ENCODE measurements at places on chromosomes 1 and 21.

DNA sequence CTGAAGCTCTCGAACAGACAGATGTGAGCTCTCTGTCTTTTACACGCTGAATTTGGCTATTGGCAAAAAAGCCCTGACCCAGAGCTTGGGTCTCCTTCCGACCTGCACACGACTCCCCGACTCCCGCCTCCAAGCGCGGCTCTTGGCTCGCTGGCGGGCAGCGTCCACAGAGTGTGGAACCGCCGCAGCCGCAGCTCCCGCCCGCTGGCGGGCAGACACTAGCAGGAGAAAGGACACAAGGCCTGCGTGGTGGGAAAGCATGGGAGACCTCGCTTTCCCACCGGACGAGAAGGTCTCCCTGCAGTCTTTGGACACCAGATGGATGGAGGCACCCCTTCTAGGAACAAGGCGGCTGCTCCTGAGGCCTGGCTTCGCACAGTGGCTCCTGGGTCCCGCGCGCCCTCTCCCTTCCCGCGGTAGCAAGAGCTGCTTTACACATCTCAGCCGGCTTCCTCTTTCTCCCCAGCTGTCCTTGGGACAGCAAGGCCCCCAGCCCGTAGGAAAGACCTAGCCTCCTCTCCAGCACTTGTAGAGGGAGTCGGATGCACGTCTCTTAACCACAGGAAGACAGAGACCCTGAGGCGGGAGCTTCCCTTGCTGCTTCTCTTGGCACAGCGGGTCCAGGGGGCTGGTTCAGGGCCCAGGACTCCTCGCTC lies 92.1 kb downstream of the PRKAB2 start:
- DNase-seq, result no peak

DNA sequence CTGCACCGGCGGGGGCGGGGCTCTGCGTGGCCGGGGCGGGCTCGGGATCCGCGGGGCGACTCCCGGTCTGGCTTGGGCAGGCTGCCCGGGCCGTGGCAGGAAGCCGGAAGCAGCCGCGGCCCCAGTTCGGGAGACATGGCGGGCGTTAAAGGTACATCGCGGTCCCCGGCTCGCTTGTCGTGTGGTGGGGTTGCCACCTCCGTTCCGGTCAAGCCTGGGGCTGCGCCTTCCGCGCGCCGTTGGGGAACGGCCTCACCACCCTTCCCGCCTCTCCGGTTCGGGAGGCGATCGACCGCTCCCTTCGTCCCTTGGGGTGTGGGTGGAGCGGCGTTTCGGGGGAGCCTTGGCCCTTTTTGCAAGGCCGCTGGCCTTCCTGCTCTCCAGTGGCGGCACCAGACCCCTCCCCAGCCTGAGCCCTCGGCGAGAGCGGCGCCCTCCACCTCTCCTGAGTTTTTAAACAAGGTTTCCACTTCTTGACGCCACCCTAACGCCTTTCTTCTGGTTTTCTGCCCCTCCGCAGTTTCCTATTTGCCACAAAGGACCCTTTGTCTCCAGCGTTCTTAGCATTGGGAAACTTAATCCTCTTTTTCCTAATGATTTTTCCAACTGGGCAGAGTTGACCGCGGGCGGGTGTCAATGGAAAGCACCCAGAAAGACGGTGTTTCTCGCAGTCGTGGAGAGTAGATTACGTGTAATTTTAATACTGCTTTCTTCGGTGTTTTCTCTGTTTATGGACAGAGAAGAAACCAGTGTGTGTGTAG lies at the start of the genes LEPR and LEPROT:
Gene LEPR (plus strand): TSS at position 79 of the 761 bp plus-strand sequence. CDS start 144,898 bp downstream, outside the sequence.
Gene LEPROT (plus strand): TSS at position 79 of the 761 bp plus-strand sequence. CDS start 57 bp downstream, at position 136.
- peak; percentile 54 for DNase-seq

DNA sequence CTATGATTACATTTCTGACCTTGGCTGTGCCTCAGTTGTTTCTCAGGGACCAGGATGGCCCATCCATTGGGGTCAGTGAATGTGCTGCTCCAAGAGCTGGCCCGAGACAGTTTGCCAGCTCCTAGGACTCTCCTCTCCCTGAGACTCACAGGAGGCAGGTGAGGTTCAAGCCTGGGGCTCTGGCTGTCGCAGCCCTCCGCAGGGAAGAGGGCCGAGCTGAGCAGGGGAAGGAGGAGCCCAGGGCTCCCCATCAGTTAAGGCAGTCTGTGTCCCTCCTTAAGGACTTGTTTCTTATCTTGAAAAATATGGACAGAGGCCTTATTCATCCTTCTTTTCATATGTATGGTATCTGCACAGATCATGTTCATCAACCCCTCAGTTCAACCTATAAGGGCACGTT lies 26.6 kb upstream of the SARS1 start:
- DNase-seq, result no peak

- DNase-seq, result no peak
These were observed 13.1 kb upstream of the CLCA2 start for GRCh38 chr1:86410879-86411278.

DNA sequence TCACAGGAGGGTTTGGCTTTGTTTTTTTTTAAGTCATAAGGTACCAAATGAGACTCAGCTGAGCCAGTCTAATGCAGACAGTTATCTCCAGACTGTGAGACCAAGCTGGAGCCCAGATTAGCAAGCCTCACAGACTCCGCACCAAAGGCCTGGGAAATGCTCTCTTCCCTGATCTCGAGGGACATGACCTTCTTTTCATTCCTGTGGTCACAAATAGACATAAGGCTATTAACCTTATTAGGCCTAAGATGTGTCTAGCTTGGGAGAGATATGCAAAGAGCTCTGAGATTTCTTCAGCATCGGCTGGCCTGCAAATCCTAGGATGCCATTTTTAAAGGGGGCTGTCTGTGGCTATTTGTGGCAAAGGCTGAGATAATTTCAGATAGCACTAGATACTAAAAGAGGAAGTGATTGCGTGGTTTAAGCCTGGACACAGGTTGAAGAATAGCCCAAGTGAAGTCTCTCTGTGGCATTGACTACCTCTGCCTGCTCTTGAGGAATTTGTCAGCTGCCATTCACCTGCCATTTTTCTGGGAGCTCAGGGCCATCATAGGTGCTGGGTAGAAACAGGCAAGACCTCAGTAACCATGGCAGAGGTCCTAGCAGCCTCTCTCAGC lies 301.3 kb downstream of the SIPA1L2 start:
- no peak for DNase-seq

- no peak for DNase-seq
These were observed 13.2 kb upstream of the NPHP4 start for GRCh38 chr1:6005276-6005917.

- no peak for DNase-seq
These were observed 395.4 kb upstream of the BEND5 start for GRCh38 chr1:49171941-49172593.

GRCh38 chr1:203454986-203455471 lies 20.6 kb upstream of the PRELP start:
- DNase-seq, result peak; percentile 58

DNA sequence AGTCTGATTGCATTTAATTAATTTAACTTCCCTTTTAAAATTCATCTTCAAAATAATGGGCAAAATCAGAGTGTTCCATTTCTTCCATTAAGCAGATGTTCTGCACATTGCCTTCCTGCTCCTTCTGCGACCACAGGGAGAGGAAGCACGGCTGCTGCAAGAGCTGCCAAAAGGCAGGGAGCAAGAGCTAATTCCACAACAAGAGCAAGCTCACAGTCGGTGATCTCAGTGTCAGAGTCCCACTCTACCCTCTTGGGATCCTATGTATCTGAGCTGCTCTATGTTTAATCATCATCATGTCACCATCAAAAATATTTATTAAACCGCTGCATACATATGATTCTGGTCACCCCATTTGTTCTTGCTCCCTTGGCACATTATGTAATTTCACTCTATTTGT lies 255.3 kb upstream of the CAMK1G start:
- no peak for DNase-seq

- no peak for DNase-seq
These were observed 72.8 kb downstream of the MORN1 start for GRCh38 chr1:2318314-2319278.

GRCh38 chr1:9731051-9731537 lies 79.6 kb downstream of the PIK3CD start:
- no peak for DNase-seq

DNA sequence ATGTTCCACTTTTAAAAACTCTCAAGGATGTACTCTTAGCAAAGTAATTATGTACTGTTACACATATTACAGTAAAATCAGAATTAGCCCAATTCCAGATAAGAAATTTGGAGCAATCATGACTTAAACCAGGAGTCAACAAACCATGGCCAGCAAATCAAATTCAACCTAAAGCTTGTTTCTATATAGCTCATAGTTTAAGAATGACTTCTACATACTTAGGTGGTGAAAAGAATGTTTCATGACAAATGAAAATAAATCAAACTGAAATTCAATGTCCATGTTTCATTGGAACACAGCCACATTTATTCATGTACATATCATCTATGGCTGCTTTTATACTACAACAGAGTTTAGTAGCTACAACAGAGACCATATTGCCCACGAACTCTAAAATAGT lies 35.1 kb downstream of the FRRS1 start:
- DNase-seq, result no peak

DNA sequence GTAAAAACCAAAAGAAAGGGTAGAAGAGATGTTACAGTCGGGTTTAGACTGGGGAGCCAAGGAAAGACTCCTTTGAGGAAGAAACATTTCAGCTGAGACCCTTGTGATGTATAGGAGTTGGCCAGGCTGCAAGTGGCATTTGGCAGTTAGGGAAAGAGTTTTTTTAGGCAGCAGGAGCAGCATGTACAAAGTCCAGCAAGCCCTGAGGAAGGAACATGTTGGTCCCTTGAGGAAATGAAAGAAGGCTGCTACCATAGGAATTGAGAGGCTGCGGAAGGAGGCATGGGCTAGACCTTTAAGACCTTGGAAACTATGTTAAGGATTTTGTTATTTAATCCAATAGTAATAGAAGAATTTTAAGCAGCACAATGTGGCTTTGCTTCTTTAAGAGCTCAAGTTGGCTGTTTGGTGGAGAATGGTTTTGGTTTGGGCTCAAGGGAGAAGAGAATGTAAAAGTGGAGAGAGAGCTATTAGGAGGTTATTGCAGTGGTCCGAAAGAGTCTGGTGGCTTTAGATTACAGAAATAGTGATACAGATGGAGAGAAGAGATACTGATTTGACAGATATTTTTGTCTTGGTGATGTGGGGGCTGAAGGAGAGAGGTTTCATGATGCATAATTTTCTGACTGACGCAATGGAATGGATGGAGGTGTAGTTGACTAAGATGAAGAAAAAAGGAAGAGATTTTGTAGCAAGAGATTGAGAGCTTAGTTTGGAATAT lies 26.6 kb downstream of the SMAP2 start:
- no peak for DNase-seq

- DNase-seq, result no peak
These were observed 53.9 kb upstream of the COG2 start for GRCh38 chr1:230588323-230588746.

- DNase-seq, result no peak
These were observed 25.3 kb upstream of the CR2 start for GRCh38 chr1:207428783-207429182.

DNA sequence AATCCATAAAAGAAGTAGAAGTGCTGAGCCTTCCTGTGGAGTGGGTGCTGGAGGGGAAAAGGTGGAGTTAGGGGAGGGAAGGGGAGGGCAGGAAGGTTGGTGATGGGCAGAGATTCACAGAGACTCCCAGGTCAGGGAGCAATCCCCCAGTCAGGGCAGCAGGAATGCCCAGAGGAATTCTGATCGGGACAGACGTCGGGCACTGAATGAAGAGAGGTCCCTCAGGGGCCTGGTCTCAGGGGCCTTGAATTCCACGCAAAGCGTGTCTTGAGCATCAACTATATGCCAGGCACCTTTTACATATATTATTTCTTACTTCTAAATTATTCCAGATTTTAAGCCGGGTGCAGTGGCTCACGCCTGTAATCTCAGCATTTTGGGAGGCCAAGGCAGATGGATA lies 7.2 kb upstream of the PADI1 start:
- DNase-seq, result no peak
